ENCODE measurements at places on chromosomes 4 and X.

- DNase-seq: no peak
These were observed 151.9 kb upstream of the DIPK2B start for GRCh38 chrX:45352611-45353010.

DNA sequence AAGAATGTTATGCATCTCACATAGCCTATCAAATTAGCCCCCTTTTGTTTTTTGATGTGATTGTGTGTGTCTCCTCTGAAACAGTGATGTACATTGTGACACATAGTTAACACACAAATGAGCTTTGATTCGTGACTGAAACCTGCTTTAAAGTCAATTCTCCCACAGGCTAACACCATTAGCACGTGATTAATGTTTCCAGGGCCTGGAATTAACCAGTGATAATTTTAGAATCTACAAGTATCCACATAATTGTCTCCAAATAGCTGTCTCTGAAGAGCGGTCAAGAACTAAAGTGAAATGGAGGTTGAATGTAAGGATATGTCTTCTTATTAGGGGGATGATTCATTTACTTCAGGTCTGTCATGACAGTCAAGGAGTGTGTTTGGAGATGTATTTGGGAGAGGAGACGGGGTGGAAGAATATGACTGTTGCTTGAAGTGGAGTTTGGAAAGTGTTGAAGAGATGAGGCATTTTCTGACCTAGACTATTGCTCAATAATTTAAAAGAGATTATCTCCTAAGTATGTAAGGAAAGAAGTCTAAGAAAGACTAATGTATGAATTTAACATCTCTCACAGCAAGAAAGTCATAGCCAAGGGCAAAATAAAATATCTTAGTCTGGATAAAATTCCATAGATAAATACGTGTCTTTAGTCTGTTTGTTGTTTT, 13.7 kb upstream of the RASGEF1B start:
- no peak for DNase-seq

- DNase-seq: peak; percentile 76
These were observed 17.1 kb downstream of the GPR34 start for GRCh38 chrX:41705680-41706374.

DNA sequence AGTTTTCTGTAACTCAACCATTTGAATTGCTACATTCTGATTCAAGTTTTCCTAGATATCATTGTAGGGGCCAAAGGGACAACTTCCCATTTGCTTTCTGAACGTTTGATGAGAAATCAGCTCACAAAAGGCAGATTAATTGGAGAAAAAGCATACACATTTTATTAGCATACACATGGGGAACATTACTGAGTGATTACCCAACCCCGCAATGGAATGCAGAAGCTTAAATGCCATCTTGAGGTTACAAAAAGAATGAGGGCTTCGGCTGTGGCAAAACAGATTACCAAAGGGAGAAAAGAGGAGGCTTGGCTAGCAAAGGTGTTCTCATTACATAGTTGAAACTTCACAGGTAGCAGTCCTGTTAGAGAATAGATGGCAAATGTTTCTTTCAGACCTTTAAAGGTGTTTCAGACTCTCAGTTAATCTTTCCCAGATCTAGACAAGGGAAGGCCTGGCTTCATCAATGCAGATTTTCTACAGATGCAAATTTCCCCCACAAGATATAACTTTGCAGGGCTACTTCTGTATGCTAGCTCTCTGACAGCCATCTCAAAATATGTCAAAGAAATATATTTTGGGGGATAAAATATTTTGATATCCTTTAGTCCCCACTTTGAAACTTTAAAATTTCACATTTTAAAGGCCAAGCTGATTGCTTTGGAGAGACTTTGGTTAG, 26.5 kb upstream of the HERC6 start:
- no peak for DNase-seq

- DNase-seq: no peak
These were observed 226.2 kb upstream of the BCOR start for GRCh38 chrX:40323977-40324376.

All from OCI-LY7 (cell line).